ENCODE measurements at places on chromosomes 2 and 18.

- DNase-seq: peak; percentile 31
Observed at GRCh38 chr2:1756456-1756855, 12.1 kb upstream of the PXDN start.

GRCh38 chr2:35415282-35415681 lies 940.3 kb upstream of the CRIM1 start:
- no peak for DNase-seq

DNA sequence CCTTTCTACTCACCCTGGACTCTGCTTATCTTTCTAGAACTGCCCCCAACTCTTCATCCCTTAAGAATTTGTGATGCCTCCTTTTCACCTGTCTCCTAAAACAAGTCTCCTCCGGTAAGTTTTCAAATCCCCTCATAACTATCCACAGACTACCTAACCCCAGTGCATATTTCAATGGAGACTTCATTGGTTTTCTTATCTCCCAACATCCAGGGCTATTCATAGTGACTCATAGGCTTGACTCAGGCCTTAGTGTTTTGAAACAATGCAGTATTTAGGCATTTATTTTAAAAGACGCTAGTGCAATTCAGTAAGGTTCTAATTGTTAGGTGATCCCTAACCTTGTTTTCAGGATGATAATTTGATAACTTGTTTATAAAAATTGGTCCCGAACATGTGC lies 399.2 kb downstream of the CPS1 start:
- DNase-seq: no peak

- DNase-seq: no peak
Observed at GRCh38 chr18:72869226-72870185, 1.7 kb upstream of the NETO1 start.

GRCh38 chr2:86751778-86752177 lies 31.7 kb downstream of the RMND5A start:
- DNase-seq: no peak

DNA sequence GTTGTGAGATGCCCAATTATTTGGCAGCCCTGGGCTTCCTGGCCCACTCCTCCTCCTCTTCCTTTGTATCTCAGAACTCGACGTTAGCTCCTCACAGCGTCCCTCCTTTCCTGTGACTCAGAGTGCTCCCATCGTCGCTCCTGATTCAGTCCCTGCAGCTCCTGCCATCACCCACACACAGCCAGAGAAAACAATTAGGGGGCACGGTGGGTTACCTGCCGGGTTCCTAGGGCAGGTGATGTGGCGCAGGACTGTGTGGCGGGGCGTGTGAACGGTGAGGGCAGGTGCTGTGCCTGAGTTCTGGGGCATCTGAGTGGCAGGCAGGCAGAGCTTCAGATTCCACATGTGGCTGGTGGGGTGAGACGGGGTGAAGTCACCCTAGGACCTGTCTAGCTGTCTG lies 42.6 kb downstream of the GLI2 start:
- DNase-seq: no peak

DNA sequence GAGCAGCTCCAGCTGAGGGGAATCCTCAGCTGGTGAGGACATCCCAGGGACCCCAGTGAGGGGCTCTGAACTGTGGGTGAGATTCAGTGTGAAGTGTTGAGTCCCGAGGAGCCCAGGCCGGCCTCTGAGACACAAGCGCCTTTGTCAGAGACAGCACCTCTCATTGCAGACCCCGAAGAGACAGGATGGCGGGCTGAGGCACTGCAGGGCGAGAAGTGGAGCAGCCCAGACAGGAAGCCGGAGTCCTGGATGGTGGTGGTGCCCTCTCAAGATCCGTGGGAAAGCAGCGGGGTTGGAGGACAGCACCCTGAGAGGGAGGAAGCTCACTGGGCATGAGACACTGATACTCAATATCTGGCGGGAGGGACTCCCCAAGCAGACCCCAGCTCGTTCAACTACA lies 49.1 kb upstream of the ID2 start:
- DNase-seq: no peak

- no peak for DNase-seq
Observed at GRCh38 chr18:61546590-61546989, 213.4 kb downstream of the CDH20 start.

- no peak for DNase-seq
Observed at GRCh38 chr2:42053791-42054701, 6.2 kb downstream of the PKDCC start.

DNA sequence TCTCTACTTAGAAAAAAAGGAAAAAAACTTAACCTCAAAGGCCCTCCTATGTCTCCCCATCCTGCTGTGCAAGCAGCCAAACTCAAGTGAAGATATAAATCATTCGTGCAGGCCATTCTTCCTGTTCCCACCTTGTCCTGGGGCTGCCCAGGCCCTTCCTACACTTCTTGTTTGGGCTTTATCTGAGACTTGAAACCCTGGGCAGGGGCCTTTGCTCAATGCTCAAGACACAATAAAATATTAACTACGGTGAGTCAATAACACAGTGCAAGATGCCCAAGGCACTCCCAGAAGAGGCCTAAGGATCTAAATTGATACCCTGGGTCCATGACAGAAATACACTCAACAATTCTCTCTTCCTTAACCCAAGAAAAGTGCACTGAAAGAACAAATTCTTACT lies 67.6 kb downstream of the TBC1D8 start:
- DNase-seq: no peak

- peak; percentile 52 for DNase-seq
Observed at GRCh38 chr2:73983322-73984202, 1.1 kb upstream of the TET3 start.

- no peak for DNase-seq
Observed at GRCh38 chr2:160301420-160301819, 101.3 kb upstream of the ITGB6 start.

- no peak for DNase-seq
Observed at GRCh38 chr18:12651651-12652050, 6.3 kb downstream of the SPIRE1 start.

DNA sequence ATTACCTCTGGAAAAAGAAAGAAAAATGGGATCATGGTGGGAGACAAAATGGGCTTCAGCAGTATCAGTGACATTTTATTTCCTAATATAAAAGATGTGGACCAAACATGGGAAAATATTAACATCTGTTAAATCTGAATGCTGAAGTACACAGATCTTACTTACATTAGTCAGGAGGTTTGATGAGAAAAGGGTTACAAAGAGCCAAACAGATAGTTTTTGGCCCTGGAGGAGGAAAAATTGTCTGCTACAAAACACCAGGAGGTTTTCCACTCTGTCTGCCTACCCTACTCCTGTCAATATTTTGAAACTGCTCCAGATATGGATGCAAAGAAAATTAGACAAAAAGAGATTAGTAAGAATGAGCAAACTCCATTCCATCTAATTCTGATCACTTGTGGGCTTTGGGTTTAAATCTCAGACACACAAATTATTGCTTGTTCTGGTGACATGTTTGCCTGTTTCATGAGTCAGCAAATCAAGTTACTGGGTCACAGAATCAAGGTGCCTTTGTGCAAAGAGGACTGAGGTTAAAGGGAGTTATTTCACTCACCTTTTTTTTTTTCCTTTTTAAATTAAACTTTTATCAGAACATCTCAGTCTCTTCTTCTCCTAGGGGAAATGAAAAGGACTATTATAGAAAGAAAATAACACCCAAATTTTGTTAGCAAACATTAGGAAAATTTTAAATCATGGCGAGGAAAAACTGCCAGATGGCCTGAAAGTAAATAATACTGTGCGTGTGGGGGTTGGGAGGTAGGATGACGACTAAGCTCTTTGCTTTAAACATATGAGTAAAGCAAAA lies 87.0 kb upstream of the SPATS2L start:
- DNase-seq: no peak

GRCh38 chr2:207328944-207329386 lies 163.2 kb upstream of the KLF7 start:
- no peak for DNase-seq

DNA sequence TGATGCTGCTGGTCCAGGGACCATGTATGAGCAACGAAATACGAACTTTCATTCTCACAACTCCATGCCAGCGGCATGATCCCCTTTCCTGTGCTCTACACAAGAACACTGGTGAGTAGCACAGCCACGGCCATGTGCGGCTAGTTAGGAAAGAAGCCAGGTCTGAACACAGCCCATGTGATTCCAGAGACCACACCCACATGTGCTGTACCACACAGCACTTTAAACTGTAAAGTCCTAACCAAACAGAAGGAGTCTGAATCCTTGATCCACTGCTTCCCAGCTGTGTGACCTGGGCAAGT lies 33.0 kb upstream of the ACAA2 start:
- DNase-seq: no peak

DNA sequence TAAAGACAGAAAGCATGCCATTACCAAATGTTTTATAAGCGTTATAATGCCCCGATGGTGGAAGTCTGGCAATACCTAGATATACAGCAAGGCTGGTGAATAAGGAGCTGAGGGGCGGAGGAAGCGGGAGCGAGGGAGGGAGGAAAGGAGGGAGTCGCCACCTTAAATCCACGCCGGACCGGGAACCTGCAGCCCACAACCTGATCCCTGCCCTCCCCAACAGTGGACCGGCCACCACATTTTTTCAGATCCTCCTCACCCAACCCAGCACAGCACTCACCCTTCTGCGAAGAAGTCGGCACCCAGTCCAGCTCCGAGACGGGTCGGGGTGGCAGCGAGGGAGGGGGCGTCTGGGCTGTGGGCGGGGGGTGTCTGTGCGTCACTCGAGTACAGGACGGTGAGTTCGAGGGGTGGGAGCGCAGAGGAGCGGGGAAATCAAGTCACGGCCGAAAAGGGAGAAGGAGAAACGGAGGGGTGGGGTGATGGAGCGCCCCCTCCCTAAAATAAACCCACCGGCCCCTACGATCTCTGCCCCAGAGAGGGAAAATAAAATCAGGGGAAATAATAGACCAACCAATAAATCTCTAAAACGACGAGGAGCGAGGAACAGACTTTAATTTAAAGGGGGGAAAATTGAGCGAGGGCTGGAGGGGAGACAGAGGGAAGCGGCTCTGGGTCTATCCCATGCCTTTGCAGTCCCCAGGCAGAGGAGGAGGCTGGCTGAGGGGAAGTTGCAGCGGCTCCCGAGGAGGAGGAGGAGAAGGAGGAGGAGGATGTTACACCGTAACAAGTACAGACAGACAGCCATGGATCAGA lies 96.5 kb upstream of the SERTAD2 start:
- DNase-seq: no peak

GRCh38 chr2:234412726-234413125 lies 84.2 kb downstream of the ARL4C start:
- DNase-seq: no peak

DNA sequence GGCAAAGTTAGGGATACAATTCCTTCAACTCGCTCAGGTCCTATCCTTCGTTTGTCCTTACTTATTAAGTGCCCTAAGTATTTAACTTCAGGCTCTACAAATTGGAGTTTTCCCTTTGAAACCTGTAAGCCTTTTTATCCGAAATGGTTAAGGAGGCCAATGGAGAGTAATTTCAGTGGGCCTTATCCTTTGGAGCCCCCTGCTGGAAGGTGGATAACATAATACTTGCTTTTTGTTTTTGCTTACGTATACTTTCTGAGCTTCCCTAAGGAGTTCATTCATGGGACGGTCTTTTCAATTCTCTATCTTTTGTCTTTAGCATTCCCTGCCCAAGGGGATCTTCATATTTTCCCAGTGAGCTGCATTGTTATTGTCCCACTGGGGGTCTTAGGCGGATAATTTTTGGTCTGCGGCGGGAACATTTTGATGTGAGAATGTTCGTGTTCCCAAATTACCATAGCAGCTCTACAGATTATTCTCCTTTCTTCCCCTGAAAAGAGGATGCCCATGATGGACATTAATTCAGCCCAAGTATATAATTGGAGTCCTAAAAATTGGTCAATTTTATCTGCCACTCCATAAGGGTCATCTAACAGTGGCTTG lies 34.4 kb upstream of the TRAPPC8 start:
- DNase-seq: peak; percentile 65

- no peak for DNase-seq
Observed at GRCh38 chr2:86290596-86291327, 46.7 kb downstream of the REEP1 start.

DNA sequence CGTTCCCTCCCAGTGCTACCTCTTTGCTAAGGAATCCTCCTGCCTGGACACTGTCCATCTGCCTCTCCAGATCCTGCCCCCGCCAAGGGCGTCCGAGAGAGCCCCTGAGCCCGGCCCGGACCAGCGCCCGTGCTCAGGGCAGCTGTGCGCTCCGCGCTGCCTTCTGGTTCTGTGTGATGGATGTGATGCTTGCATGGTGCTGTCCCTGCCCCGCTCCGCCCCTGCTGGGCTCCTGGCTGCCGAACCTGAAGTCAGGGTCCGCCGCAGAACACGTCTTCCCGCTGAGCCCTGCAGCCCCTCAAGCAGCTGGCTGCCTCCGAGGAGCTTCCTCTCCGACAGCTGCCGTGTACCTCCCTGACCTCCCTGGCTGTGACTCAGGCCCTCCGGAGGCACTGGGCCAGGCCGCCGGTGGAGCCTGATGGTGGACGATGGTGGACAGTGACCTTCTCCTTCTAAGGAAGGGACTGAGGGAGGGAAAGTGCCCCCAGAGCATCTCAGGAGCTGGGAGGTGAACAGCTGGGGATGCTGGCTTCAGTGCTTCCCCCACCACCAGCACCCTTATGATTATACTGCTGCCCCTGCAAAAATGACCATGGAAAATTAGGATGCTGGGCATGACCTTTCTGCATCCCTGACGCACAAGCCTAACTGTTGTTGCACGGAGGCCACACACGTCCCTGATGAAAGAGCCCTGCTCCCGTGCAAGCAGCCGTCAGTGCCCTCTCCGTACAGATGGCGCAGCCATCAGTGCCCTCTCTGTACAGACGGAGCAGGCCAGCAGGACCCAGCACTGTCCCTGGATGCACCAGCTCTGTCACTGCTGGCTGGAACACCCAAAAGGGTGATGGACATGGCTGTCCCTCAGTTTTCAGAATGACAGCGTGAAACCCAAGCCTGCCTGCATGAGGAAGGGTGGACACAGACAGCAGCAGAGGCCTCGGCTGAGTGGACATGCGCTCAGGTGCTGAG lies 99.3 kb downstream of the TPO start:
- no peak for DNase-seq

DNA sequence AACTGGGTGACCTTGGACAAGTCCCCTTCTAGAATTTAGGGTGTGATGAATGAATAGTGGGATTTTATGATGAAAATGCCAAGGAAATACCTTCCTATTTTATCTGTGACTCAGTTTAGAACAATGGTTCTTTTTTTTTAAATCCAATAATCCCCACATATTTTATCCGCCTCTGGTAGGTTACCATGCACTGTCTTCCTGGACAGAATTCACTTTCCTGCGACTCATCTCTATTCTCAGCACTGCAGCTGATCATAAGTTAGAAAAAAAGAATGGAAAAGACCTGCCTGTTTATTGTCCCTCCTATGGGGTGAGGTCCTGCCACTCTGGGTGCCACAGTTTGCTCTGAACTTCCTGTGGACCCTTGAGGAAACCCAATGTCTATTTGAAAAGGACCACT lies 73.1 kb downstream of the IRS1 start:
- DNase-seq: no peak

GRCh38 chr2:44519026-44519425 lies 157.3 kb downstream of the CAMKMT start:
- no peak for DNase-seq

- DNase-seq: no peak
Observed at GRCh38 chr2:151204756-151205155, 56.9 kb downstream of the RBM43 start.

Measured in CD8-positive, alpha-beta T cell (primary cell).